ENCODE measurements at places on chromosomes 7 and 10.

DNA sequence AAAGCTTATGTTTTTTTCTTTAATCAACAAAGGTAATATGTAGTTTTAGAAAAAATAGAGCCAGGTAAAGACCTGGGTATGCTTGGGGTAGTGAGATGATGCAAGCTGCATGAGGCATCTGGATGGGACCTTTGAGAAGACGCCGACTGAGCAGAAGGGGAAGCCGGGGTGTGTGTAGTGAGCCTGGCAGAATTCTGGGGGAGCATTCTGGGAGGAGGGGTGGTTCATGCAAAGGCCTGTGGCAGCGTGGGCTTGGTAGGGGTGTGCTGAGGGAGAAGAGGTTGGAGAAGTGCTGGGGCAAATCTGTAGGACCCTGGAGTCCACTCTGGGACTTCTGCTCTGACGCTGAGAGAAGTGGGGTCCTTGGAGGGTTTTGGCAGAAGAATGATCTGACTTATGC is 33.9 kb upstream of the SHH start:
- DNase-seq = no peak

DNA sequence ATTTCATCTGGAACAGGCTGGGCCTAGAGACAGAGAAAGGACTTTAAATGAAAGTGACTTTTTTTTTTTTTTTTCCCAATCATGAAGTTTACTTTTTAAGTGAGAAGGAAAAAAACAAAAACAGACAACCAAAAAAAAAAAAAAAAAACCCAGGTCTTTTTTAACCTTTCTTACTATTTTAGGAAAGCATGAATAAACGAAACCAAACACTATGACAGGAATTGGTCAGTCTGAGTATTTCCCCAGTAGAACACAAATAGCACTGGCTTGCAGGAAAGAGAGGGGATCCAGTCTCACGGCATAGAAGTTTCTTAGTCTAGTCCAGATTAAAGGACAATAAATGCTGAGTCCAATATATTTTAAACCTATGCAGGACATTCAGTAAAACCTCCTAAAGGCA is 180.5 kb upstream of the CCDC6 start:
- no peak for DNase-seq

GRCh38 chr10:130430852-130431704 is 294.9 kb downstream of the GLRX3 start:
- no peak for DNase-seq

DNA sequence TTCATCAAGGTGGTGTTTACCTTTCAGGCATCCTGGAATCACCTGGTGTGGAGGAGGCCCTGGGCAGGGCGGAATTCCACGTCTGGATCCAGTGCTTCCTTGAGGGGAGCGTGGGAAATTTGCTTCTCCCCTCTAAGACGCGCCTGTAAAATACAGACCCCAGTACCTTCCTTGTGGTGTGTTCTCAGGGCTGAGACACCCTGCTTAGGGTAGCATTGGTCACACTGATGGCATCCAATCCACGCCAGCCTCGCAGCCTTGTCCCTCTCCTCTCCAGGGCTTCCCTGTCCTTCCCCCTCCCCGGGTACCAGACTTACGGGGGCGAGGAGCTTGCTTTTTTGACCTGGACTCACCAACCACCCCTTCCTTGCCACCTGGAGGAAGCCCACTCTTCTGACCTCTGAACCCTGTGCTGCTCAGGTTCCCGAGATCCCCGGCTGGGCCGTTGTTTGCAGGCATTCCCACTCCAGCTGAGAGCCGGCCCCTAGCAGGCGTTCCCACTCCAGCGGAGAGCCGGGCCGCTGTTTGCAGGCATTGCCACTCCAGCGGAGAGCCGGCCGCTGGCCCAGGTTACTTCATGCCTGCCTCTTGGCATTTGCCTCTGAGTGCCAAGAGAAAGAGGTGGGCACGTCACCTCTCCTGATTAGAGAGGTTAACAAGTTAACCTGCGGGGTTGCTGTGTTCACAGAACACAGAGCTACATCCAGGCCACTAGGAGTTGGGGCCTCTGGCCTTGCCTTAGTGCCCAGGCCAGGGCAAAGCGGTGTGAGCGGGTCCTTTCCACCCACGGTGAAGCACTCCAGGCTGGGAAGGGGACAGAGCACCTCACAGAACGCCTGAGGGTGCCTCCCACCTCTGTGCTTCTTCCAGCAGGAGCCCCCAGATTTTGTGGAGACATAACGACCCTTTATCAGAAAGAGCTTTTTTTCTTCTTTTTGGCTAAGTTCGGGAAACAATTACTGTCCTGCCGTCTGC is 254.0 kb upstream of the PPP2R2D start:
- no peak for DNase-seq

GRCh38 chr7:155154586-155154985 is 84.5 kb downstream of the HTR5A start:
- DNase-seq = no peak

DNA sequence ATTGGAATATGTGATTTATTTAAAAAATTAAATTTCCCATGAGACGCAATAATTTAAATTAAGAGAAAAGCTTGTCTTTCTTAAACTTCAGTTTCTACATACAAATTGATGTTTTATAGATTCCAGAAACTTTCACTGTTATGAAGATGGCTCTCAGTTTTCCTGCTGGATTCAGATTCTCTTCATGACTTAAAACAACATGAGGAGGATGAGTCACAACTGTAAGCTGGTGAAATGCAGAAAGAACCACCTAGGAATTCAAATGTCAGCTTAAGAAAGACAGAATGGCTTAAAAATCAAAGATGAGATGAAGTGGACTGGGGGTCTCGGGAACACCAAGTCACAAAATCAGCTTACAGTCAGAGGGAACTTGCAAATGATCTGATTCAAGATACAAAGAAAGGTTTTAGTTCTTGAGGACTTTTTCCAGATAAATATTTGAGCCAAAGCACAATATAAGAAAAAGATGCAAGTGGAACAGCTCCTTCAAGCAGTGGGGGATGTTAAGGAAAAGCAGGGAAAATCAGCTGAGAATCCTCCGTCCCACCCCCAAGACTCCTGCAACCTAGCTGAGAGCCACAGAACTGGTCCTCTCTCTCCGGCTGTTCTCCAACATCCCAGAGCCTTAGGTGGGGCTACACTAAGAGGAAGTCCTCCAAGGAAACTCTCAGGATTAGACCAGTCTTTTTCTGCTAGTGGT is 279.8 kb downstream of the KCNMA1 start:
- DNase-seq = no peak

DNA sequence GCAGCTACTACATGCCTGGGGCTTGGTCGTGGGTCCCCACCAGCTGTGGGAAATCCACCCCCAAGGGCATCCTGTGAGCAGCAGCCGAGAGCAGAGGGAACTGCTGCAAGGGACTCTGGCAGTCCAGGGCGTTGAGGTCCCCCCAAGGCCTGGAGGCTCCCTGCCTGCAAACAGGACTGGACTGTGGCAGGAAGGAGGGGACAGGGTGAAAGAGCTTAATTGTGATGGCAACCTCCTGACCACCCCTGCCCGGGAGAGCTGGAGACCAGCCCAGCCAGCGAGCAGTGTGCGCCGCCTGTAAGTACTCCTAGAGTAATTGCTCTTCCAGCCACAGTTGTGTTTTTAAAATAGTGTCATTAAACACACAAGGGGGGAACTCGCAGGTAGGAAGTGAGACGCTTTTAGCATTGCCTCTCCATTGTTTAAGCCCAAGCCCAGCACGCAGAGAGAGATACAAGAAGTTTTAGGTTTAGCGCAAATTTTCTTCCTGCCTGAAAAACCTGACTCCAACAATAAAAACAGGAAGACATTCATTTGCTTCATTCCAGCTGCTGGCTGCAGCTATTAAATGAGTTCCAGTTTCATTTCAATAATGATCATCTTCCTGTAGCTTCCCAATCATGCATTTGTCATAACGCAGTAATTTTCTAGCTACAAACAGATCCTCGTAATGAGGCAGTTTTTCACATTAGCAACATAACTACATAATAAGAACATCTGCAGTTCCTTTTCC is 111.1 kb downstream of the EBF3 start:
- no peak for DNase-seq

GRCh38 chr10:122498521-122498920 is 37.2 kb downstream of the HTRA1 start:
- no peak for DNase-seq

- no peak for DNase-seq
Observed at GRCh38 chr10:86327954-86328725, 38.5 kb downstream of the GRID1 start.

GRCh38 chr7:38518541-38518940 is 112.6 kb downstream of the AMPH start:
- no peak for DNase-seq

GRCh38 chr7:13827716-13828115 is 161.8 kb downstream of the ETV1 start:
- DNase-seq = no peak

DNA sequence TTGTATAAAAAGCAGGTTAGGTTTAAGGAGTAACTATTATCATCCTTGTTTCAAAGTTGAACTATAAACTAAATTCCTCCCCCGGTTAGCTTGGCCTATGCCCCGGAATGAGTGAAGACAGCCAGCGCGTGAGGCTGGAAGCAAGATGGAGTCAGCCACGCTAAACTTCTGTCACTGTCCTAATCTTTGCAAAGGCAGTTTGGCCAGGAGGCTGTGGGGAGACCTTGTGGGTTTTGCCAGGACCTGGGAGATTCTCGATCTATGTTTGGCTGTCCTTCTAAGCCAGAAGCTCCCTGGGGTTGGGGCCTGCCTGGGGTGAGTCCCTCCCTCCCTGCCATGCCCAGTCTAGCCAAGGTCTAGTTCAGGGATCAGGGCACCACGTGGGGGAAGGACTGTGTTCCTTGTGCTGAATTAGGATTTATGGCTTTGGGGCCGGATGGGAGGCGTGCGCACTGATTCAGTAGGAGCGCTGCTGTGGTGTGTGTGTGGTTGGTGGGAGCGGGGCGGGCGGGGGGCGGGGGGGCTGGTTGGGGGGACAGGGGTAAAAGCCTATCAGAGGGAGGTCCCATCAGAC is 871 bp upstream of the GTF2IRD1 start:
- no peak for DNase-seq

DNA sequence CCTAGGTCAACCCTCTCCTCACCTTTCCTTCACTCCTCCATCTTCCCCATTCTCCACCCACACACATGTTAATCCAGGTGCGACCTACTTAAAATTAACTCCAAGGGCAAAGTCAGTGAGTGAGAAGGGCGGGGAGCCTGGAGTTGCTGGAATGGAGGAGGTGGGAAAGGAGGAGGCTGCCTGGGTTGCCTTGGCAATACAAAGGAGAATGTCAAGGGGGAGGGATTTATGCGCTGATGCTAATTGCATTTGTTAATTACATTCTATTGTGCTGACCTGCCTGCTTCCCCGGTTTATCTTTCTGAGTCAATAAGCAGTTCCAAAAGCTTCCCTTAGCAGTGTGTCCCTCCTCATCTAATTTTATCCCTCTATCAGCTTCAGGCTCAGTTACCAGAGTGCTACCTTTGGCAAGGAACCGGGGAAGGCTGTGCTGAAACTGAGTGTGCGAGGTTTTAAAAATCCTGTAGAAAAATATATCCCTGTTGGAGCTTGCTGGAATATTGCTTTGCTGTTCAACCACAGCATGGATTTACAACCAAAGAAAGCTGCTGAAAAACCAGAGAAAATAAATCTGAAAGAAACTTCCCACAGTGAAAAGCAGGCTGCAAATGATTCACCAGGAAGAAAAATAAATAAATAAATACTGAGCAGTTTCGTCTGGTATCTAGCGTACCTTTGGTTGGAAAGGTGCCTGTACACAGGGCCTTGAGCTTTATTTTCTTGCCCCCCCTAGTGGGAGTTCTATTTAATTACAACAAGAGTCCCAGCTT is 113.2 kb upstream of the DGKB start:
- no peak for DNase-seq

DNA sequence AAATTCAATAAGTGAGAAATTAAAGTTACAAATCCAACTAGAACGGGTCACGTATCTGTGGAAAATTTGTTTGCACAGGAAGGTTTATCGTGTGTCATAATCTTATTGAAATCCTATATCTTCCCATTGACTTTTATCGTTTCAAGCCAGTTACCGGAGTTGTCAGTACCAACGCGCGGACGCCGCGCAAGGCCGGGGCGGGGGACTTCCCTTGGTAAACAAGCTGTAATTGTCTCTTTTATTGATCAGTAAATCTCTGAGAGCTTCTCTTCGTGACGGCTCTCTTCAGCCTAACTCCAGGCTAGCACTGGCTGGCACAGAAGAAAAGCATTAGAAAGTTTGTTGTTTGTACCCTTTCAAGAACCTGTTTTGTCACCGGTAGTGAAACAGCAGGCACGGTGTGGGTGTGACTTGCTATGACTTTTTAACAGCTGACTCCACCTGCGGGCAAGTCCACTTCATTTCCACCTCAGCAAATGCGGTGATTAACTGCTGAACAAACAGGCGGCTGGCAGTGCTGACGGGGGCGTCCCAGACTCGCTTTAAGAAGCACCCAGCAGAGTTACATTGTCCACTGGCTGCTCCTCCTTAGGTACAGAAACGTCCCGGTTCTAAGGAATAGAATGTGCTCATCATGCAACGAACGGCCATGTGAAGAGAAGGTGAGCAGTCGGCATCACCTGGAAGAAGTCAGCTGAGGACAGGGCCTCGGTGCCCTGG is 215.8 kb downstream of the MAD1L1 start:
- no peak for DNase-seq

DNA sequence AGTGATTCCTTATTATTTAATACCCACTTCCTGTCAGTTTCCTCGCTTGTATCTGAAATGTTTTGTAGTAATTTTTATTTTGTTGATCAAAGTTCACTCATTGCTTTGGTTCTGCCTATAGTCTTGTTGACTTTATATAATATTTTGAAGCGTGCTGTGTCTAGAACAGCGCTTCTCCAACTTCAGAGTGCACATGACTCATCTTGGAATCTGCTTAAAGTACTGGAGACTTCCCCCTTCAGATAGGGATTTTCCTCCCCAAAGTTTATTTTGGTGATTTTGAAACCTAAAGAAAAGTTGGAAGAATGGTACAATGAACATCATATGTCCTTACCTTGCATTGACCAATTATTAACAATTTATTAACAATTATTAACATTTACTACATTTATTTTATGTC is 5.8 kb downstream of the COMTD1 start:
- no peak for DNase-seq

- DNase-seq = no peak
Observed at GRCh38 chr10:12949248-12949647, 52.3 kb downstream of the CCDC3 start.

DNA sequence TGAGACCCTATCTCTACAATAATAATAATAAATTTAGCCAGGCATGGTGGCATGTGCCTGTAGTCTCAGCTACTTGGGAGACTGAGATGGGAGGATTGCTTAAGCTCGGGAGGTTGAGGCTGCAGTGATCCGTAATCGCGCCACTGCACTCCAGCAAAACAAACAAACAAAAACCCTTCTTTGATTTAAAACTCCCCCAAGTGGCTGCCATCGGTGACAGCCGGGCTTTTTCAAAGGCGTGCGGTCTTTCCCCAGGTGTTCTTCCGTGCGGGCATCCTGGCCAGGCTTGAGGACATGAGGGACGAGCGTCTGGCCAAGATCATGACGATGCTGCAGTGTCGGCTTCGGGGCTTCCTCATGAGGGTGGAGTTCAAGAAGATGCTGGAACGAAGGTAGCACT is 1.9 kb upstream of the MYH16 start:
- DNase-seq = no peak

- no peak for DNase-seq
Observed at GRCh38 chr10:33271969-33272583, 62.4 kb downstream of the NRP1 start.

Data from stimulated activated CD8-positive, alpha-beta memory T cell treated with anti-CD3 and anti-CD28 coated beads, Interleukin-15, amount 100 ng/mL, for 1 hour (primary cell).